Occipital lobe (tissue), 3 donors: ENCODE measurements at places on chromosomes 4 and X. TPM values are rescaled to one million over a fixed set of nuclear protein-coding genes. Genes with fewer than 3 reads are reported as not detected.

Gene COX7B2
- not detected for total RNA-seq

Gene DACH2
- total RNA-seq = 6.4 TPM

Gene FRMD7
- not detected for total RNA-seq

Gene RPS6KA6
- total RNA-seq = 26.8 TPM

Gene PARM1
- 8.6 TPM for total RNA-seq

Gene MAGEB17
- total RNA-seq = 0.16 TPM

Gene CCDC158
- total RNA-seq = 4.2 TPM

Gene GRPR
- total RNA-seq = 2.2 TPM

Gene MAGEE1
- total RNA-seq = 12.6 TPM

Gene GIMD1
- not detected for total RNA-seq

Gene BLTP1
- 234 TPM for total RNA-seq

Gene SORBS2
- 66.8 TPM for total RNA-seq

Gene ERCC6L
- 0.62 TPM for total RNA-seq

Gene MAGEB2
- total RNA-seq = not detected

Gene GAR1
- total RNA-seq = 3.6 TPM

Gene GAGE12J
- total RNA-seq = not detected

Gene SLITRK4
- total RNA-seq = 62.1 TPM

Gene SPATA18
- total RNA-seq = 1.2 TPM

Gene VCX
- not detected for total RNA-seq

Gene GRK4
- total RNA-seq = 53.8 TPM

Gene ENAM
- not detected for total RNA-seq

Gene TMEM31
- not detected for total RNA-seq

Gene POU4F2
- not detected for total RNA-seq

Gene SULT1E1
- 8.4 TPM for total RNA-seq

Gene IGSF1
- 0.78 TPM for total RNA-seq

Gene BTK
- 0.94 TPM for total RNA-seq

Gene TLR1
- total RNA-seq = 10.5 TPM

Gene ADRA2C
- 2.2 TPM for total RNA-seq

Gene BTC
- 0.31 TPM for total RNA-seq

Gene SPACA5
- not detected for total RNA-seq

Gene FAM241A
- total RNA-seq = 10.6 TPM

Gene EREG
- under 0.01 TPM for total RNA-seq

Gene AFF2
- total RNA-seq = 343 TPM

Gene ADAM29
- total RNA-seq = 0.31 TPM

Gene UPF3B
- 3.0 TPM for total RNA-seq

Gene HS3ST1
- 15.0 TPM for total RNA-seq

Gene CHRDL1
- total RNA-seq = 14.7 TPM

Gene KLF8
- 20.4 TPM for total RNA-seq

Gene ADH4
- total RNA-seq = not detected

Gene RIBC1
- total RNA-seq = 1.1 TPM

Gene PWWP3B
- 1.4 TPM for total RNA-seq

Gene PLXNB3
- total RNA-seq = 0.47 TPM

Gene FRMPD4
- 34.5 TPM for total RNA-seq

Gene KLHL4
- total RNA-seq = 50.1 TPM

Gene RRAGB
- total RNA-seq = 62.1 TPM

Gene MID1
- total RNA-seq = 24.6 TPM

Gene CFAP47
- 2.2 TPM for total RNA-seq

Gene GLUD2
- 1.1 TPM for total RNA-seq

Gene CSTF2
- 14.5 TPM for total RNA-seq

Gene XAGE1A
- total RNA-seq = not detected

Gene LINC00632
- 44.6 TPM for total RNA-seq

Gene PAGE2
- total RNA-seq = not detected
